ENCODE measurements at places on chromosomes 12 and 14.

DNA sequence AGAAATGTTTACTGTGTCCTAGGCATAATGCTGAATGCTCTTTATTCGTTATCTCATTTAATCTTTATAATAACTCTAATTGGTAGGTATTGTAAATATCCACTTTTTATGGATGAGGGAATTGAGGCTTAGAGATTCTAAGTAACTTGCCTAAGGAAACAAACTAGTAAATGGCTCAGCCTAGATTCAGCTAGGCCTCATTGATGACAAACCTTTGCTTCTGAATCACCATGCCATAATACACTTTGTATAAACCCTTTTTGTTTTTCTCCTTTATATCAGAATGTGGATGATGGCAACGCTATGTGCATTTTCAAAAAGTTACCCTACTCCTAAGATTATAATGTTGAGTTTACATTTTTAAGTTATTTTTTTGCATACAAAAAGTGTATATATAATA lies 34.0 kb downstream of the MNAT1 start:
- DNase-seq, result no peak

DNA sequence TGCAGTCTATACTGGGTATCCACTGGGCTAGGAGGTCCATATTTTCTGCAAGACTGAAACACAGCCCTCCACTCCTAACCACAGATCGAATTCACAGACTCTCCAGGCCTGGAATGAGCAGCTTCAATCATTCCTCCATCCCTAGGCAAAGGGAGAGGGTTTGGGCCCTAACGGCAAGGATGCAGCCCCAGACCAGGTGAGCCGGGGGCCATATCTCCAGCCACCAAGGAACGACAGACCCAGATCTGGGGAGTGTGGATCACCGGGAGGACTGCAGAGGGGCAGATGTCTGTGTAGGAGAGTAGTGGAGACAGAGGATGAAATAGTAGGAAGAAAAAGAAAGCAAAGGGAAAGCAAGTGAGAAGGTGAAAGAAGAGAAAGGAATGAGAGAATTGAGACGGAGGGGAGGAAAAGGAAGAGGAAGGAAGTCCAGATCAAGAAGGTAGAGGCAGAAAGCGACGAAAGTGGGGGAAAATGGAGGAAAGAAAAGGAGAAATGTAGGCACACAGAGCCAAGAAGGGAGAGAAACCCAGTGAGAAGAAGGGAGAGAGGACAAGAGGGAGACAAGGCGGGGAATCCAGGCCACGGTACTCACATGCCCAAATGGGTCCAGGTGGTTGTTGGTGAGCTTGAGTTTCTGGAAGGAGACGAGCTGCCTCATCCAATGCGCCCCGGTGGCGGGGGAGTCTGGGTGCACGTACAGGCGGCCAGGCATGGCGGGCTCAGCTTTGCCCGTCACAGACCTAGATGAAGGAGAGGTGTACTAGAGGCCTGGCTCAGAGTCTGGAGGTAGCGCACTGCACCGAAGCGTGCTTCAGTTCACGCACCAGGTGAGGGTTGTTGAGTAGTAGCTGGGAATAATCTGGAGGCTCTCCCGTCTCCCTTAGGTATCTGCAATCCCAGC lies 7.7 kb downstream of the TBX5 start:
- DNase-seq, result no peak

DNA sequence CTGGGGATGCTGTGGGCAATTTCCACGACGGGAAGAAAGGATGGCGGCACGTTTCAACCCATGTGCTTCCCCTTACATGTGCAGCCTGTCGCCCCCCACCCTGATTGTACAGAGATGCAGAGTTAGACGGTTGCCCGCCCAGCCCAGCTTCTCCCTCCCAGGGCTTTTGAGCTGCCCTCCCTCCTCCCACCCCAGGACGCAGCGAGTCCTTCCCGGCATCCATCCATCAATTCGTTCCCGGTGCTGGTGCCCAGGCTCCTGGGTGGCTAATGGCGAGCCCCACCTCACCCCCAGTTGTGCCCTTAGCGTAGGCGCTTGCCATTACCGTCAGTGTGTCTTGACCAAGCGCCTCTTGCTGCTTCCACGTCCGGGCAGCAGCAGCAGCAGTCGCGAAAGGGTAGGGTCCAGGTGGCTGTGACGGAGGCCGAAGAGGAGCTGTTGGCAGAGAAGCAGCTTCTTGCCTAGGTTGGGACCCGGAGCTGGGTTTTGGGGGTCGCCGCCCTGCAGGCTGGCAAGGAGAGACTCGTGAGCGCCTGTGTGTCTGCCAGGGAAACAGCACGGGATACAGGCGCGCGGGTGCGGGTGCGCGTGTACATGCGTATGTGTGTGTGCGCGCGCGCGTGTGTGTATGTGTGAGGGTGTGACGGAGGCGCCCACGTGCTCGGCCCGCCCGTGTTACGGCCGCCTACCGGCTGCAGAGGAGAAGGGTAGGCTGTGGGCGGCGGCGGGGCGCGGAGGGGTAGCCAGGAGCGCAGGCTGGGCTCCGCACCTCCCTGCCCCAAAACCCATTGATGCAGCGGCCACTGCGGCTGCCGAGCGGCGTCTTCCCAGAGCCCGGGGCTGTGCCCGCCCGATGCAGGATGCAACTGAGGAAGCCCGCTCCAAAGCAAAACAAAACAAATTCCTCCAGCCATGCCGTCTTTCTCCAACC lies at the start of gene SLC6A15:
Gene SLC6A15, minus strand, starts transcription at position 602 of the 931 bp plus-strand sequence. CDS start 20,679 bp downstream, outside the sequence.
- no peak for DNase-seq

DNA sequence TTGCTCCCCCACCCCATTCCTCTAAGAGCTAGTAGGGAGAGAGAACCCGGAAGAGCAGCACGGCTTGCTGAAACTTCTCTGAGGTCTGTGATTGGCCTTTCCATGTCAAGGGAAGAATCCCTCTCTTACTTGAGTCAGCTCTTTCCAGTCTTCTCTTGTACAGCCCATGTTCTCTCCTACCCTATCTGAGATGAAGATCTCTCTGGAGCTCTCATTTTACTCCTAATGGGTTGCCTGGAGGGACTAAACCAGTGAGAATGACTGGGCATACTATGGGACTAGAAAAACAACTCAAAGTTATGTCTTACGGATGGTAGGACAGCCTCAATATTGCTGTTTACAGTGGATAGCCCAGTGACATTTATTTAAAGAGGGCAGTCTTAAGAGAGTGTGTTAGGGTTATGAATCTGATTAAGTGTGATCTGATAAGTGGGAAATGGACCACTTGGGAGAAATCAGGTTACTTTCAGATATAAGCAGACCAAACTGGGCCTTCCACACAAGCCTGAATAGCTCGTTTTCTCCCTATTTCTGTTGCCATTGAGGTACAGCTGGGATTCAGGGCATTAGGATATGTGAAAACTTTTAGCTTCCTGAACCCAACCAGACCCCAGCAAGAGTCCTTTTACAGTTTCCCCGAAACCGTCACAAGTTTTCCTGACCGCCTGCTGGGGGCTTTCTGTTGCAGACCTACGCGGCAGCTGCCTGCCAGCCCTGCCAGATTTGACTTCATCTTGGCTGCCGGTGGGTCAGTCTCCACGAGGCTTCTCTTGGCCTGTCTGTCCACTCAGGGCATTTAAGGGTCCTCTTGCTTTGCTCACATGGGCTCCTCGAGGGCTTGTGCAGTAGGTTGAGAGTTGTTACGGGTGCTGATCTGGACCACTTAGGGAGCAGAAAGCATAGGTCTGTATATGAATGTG lies 16.9 kb downstream of the ETV6 start:
- no peak for DNase-seq

- no peak for DNase-seq
Observed at GRCh38 chr14:84825481-84826251, 704.3 kb upstream of the FLRT2 start.

- DNase-seq, result no peak
Observed at GRCh38 chr12:66241061-66242043, 52.3 kb downstream of the IRAK3 start.

- no peak for DNase-seq
Observed at GRCh38 chr14:22122227-22122818, 448.7 kb upstream of the OR4E1 start.

GRCh38 chr12:58583940-58584339 lies 336.4 kb downstream of the LRIG3 start:
- no peak for DNase-seq

- no peak for DNase-seq
Observed at GRCh38 chr12:66058554-66058953, 72.0 kb downstream of the LLPH start.

DNA sequence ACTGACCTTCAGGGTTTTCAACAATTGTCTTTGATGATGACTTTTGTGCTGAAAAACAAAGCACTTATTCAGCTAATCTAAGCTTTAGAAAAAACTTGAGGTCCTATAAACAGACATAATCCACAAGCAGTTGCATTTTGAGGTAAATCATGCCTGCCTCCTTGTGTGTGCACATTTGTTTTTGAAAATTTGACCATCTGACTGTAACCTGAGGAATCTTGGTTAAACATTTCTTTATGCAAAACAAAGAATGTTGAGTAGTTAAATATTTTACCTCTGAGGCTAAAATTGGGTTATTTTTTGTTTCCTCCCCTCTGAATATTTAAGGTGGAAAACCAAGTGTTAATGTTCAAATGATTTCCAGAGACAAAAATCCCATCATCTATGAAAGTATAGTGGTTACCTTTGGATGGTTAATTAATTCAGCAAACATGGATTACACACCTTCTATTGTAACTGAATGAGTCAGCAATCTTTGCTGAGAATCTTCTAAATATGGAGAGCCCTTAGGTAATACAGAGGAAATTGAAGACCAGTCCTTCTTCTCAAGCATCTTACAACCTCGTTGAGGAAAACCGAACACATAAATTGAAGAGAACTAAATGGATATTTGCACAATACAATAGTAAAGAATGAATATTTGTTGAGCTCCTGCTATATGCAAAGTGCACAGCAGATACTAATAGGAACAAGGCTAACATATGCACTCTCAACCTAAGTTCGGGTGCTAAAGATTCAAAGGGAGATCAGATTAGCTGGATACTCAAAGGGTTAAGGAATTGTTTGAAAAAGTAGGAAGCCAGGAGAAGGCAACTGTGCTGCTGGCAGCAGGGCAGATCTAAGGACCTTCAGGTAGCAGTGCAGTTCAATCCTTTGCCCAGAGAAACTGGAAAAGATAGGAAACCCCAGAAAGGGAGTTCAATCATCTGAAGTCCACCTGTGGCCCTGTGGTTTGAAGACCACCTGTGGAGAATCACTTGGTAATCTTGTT lies 115.2 kb downstream of the BMP4 start:
- no peak for DNase-seq

DNA sequence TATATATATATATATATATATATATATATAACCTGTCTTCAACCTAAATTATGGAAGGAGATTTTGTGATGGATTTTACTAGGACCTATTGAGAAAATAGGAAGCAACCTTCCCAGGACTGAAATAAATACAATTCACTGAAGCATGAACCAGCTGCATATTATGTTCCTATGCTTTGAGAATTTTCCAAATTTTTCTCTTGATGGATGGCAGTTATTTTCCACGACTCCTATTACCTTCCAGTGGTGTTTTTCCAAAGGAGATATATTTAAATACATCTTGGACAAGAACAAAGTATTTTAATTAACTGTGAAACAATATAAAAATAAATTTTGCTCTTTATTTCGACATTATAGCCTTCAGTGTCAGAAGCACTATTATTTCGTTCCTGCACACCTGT lies 87.9 kb downstream of the TMTC1 start:
- no peak for DNase-seq

GRCh38 chr14:79544698-79545070 lies 666.6 kb downstream of the DIO2 start:
- no peak for DNase-seq
